Left kidney (tissue), 8 donors: ENCODE measurements at places on chromosomes 7 and 10. TPM values are rescaled to one million over a fixed set of nuclear protein-coding genes. Genes with fewer than 3 reads are reported as not detected.

DNA sequence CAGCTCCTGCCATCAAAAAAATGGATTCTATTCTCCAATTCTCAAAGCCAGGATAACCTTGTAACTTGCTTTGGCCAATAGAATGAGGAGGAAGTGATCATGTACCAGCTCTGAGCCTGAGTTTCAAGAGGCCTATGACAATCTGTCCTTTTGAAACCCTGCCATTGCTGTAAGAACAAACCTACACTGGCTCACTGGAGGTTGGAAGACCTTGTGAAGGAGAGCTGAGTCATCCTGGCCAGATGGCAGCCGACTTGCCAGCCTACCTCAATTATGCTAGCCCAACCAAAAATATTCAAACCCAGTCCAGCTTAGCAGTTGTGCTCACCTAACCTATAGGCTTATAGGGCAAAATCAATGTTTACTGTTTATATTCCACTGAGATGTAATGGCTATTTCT, 93.0 kb downstream of the HGF start:
- no peak for DNase-seq

GRCh38 chr10:43878386-43878785, 229.7 kb upstream of the ZNF32 start:
- no peak for DNase-seq

DNA sequence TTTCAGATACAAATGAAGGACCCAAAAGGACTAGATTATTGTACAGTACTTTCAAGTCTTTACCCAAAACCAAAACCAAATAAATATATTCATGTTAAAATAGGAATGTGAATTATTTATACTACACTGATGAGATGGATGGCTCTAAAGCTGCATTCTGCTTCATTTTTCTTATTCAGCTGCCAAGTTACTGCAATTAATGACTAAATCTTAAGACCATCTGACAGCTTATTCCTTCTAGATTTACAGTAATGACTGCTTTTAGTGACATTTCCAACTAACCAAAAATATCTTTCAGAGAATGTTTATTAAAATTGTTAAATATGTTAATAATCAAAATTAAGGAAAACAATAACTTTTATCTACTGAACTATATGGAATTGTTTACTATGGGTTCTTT, 20.9 kb downstream of the ENKUR start:
- no peak for DNase-seq

DNA sequence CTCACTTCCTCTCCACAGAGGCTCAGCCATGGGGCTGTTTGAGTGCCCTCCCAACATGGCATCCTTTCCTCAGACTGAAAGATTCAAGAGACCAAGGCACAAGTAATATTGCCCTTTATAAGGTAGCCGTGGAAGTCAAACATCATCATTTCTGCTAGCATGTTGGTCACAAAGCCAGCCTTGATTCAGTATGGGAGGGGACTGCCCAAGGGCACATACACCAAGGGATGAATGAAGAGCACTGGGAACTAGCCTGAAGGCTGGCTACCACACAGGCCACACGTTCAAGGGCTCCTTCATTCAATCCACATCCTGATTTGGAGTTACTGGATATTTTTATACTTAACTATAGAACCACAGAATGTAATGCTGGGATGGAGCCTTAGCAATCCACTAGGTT, 39.3 kb downstream of the CPVL start:
- no peak for DNase-seq

DNA sequence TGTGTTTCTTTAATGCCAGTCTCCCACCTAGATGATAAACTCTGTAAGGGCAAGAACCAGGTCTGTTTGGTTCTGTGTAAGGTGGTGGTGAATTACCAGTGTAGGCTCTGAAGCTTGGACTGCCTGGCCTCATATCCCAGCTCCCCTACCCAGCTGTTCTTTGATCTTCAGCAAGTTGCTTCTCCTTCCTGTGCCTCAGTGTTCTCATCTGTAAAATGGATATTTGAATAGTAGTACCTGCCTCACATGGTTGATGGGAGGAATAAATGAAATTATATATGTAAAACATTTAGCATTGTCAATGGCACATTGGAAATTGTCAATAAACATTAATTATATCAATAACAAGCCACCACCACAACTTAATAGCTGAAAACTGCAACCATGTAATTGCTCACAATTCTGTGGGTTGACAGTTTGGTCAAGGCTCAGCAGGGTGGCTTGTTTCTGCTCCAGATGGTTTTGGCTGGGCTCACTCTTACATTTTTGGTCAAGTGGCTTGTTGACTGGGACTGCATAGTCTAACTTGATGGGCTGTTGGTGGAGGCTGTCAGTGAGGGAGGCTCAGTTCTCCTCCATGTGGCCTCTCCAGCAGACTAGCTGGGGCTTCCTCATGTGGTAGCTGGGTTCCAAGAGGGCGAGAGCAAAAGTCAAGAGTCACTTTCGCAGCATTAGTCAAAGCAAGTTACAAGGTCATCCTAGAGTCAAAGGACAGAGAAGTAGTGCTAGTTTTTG, 84.5 kb upstream of the DUSP5 start:
- DNase-seq, result no peak

- no peak for DNase-seq
These were observed 799 bp downstream of the INTS1 start for GRCh38 chr7:1503390-1503789.

- DNase-seq, result peak; percentile 2
These were observed 33.7 kb downstream of the CYP2C8 start for GRCh38 chr10:95035332-95036295.

DNA sequence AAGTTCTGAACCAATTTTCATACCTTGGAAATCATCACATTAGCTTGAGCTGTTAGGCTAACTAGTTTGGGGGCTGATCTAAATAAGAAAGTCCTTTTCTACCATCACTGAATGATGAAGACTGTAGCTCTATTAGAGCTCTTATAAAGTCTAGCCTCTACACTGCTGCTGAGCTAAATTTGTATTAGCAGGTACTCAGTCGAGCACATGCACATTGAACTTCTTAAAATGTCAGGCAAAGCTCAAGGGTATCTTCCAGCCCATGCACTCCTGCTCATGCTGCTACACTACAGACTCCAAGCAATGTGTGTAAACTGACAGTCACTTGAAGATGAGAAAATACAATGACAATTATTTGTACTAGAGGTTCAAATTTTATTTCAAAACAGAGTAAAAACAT, 158.8 kb upstream of the TMEM229A start:
- DNase-seq, result no peak

GRCh38 chr7:43011879-43012278, 79.7 kb downstream of the MRPL32 start:
- no peak for DNase-seq

The PCDH15 gene
- polyA plus RNA-seq, result 11.9 TPM

The ACTA2 gene
- polyA plus RNA-seq, result 158 TPM

The ASAH2 gene
- polyA plus RNA-seq, result 6.8 TPM

The DYDC2 gene
- polyA plus RNA-seq, result 3.5 TPM

The ASZ1 gene
- not detected for polyA plus RNA-seq
